WERI-Rb-1 (cell line): ENCODE measurements at places on chromosomes 11 and 22.
A peak's percentile ranks its signal among the peaks of the same experiment; 100 is the strongest.

GRCh38 chr11:45568049-45568448 is 97.4 kb downstream of the CHST1 start:
- no peak for DNase-seq

- DNase-seq, result no peak
Observed at GRCh38 chr11:100683126-100683525, 4.0 kb upstream of the ARHGAP42 start.

DNA sequence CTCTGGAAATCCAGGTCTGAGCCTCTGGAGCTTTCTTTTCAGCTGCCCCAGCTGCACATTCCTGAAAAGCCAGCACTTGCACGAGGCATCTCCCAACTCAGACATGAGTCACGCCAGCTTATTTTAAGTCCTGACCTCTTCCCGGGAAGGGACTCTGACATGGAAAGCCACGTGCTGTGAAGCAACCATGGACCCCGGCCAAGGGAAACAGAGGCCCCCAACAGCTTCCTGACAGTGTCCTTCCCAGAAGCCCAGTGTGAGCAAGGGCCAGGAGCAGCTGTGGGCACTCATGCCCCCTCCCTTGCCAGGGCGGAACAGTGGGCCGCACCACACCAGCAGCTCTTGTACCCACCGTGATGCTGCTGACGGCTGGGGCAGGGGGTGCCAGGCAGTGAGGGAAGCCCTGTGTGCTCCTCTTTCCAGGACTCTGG is 118.8 kb upstream of the CADM1 start:
- no peak for DNase-seq

DNA sequence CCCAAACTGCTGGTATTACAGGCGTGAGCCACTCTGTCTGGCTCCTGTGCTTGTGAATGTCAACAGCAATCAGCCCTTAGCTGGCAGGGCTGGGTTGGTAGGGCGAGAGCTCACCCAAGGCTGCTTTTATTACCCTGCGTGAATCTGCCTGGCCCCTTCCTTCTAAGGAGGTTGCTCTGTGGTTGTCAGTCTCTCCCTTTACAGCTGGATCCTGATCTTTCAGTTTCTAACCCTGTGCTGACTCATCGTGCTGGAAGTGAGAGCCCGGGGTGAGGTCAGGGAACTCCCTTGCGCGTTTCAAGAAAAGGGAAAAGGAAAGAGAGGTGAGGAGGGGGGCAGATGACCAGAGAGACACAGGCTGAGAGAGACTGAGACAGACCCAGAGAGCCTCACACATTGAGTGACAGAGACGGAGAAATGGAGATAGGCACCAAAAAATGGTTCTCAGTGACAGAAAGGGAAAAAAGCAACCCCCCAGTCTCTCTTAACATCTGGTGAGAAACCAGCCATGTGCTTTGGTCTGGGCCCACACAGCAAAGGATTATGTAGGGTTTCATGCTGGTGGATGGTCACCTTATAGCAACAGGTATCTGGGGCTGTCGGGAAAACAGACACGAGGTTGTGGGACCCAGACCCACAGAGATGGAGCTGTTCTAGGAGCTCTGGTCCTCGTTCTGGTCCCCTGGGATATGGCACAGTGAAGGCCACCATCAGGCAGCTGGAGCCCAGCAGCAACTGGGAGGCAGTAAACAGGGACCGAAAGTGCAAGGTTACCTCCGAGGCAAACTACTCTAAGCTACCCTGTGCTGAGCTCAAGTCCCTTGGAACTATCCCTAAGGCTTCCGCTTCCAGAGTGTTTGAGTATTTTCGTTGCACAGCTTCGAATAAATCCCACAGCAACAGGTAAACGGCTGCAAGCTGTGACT is 2.5 kb downstream of the TCN2 start:
- DNase-seq, result no peak

DNA sequence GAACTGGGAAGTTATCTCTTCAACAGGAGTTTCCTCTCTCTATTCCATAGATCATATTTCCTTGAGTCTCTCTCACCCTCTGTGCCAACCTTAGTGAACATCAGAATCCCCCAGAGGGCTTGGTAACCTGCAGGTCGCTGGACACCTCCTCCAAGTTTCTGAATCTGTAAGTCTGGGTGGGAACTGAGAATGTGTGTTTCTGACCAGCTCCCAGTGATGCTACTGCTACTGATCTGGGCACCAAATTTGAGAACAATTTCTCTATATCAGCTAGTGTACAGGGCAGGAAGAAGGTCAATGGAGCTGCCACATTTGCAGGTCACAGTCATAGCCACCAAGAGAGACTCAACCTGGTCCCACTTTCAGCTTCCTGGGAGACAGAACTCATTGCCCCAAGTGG is 62.9 kb downstream of the RCN1 start:
- DNase-seq, result no peak

- no peak for DNase-seq
Observed at GRCh38 chr11:118223570-118223969, 1.2 kb downstream of the JAML start.

- no peak for DNase-seq
Observed at GRCh38 chr22:44371741-44372525, 59.2 kb upstream of the SHISAL1 start.

GRCh38 chr11:14748090-14748489 is 104.5 kb downstream of the PDE3B start:
- no peak for DNase-seq

- DNase-seq, result no peak
Observed at GRCh38 chr22:49619301-49619700, 208.4 kb downstream of the BRD1 start.

DNA sequence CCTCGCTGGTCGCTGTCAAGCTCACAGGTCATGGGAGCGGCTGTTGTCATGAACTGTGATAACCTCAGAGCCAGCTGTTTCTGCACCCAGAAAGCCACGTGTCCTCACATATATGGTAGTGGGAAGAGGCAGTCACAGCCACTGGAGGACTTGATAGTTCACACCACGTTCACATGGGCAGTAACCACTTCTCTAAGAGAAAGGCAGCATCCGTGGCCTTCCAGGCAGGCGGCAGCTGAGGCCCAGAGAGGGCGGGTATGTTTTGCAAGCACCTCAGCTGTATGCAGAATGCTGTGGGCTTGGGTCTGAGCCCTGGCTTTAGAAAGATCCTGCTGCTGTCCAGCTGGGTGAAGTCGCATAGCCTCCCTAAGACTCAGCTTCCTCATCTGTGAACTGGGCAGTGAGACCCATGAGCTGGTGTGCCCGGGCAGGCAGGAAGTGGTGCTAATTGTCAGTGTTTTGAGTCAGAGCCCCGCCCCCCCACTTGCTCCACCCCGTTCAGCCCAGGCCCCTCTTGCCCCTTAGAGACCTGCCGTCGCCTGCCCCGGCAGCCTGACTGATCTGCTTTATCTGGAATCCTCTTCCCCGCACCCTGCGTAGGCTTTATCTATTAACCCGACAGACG is 13.3 kb downstream of the TTC38 start:
- DNase-seq, result no peak

- DNase-seq, result peak; percentile 81
Observed at GRCh38 chr11:16986434-16987204, 27.6 kb downstream of the PLEKHA7 start.

- no peak for DNase-seq
Observed at GRCh38 chr11:61684870-61685616, 4.9 kb downstream of the DAGLA start.

- DNase-seq, result no peak
Observed at GRCh38 chr22:46220921-46221320, 29.2 kb downstream of the CDPF1 start.

DNA sequence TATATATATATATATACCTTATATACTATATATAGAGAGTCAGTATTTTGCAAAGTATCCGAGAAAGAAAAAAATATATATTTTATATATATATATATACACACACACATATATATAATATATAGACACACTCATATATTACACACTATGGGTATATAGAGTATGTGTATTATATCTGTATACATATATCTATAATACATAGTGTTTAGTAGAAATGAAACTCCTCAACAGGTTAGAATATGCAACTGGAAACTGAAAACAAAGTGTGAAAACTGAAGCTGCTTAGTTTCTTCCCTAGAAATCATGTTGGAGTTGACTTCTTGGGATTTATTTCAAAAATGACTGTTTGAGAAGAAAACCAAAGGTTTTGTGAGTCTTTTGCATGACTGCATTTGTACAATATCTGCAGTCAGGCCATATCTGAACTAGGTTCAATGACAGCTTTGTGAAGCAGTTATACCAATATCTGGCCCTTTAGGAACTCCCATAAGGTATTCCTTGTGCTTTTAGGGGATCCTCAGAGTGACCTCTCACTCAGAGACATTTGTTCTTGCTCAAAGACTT is 284.1 kb downstream of the CASP12 start:
- no peak for DNase-seq

- DNase-seq, result no peak
Observed at GRCh38 chr11:68338051-68338780, 25.8 kb downstream of the LRP5 start.
